ENCODE measurements at places on chromosomes 11 and 22.

DNA sequence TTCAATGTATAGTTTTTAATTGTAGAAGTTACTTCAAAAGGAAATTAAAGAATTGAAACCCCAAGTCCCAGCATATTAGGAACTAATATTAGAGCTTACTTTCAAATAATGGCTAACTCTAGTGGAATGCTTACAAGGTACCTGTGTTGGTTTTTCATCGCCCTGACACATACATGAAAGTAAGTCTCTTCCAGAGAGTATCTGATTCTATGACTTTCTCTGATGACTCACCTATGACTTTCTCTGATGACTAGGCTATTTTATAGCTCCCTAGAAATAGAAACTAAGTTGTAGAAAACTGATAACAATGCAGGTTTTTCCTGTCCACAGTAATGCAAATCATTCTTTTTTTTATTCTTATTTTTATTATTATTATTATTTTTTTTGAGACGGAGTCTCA, 33.6 kb upstream of the MMP7 start:
- peak; percentile 45 for DNase-seq

GRCh38 chr11:39149214-39149613, 2310.2 kb downstream of the LRRC4C start:
- no peak for DNase-seq

DNA sequence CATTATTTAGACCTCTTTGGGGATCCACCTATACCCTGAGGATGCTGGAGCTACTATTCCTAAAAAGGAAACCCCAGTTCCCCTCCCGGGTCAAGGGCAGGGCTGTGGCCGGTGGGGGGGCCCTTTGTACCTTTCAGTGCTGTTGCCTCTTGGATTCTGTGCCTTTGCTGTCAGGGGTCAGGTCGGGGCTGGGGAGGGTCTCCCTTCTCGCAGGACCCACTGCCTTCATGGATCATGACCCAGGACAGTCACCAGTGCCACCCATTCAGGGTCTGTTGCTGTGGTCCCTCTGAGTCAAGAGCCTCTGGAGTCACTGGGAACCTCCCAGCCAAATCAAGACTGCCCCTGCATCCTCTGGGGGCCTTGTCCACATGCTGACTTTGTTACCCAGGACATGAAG, 78.1 kb upstream of the CCND1 start:
- DNase-seq: no peak

GRCh38 chr22:30270832-30271231, 4.2 kb upstream of the OSM start:
- DNase-seq: no peak

DNA sequence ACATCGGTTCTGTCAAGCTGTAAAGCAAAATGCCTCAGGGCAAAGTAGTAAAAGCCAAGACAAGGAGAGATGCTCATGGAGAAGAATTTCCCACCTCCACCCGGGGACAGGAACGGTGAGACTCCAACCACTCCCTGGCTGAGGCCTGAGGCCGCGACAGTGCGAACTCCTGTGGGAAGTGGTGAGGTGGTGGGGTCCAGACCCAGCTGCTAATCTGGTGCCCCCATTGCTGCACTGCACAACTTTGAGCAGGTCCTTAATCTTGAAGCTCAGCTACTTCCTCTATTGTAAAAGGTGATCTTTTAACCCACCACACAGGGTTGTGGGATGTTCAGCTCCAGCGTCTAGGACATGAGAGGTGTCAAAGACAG, 83.9 kb downstream of the ZC3H12C start:
- no peak for DNase-seq

DNA sequence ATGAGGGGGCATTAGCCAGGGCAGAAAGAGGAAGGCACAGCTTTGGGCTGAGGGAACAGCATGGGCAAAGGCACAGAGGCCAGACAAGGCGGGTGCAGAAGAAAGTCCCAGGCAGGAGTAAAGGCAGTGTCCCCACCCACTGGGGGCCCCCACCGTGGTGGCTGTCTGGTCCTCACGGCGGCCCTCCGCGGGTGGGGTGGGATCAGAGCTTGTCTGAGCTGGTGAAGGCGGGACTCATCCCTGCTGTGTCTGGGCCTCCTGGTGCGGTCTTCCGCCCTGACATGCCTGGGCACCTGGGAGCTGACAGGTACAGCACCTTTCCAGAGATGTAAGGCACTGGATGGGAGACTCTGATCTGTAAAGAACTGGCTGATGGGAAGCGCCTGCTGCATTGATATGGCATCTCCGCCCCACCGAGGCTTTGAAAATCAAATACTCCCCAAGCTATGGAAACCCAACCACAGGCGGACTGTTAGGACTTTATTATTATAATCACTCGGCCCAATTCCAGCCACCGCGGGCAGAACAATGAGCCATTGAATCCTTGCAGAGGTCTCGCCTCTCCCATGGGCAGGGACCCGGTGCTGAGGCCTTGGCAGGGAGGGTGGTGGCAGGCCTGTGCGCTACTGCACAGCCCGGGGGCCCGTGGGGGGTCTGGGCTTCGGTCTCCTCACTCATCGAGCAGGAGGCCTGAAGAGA, 14.2 kb upstream of the GNB1L start:
- no peak for DNase-seq

GRCh38 chr11:108559340-108559739, 34.2 kb downstream of the EXPH5 start:
- peak; percentile 88 for DNase-seq

- no peak for DNase-seq
Observed at GRCh38 chr11:124633355-124633754, 10.7 kb downstream of the TBRG1 start.

- no peak for DNase-seq
Observed at GRCh38 chr11:102874852-102875251, at the start of gene MMP12. Gene MMP12, minus strand, starts transcription at chr11:102874982. Its CDS starts 45 bp downstream, at chr11:102874937.

DNA sequence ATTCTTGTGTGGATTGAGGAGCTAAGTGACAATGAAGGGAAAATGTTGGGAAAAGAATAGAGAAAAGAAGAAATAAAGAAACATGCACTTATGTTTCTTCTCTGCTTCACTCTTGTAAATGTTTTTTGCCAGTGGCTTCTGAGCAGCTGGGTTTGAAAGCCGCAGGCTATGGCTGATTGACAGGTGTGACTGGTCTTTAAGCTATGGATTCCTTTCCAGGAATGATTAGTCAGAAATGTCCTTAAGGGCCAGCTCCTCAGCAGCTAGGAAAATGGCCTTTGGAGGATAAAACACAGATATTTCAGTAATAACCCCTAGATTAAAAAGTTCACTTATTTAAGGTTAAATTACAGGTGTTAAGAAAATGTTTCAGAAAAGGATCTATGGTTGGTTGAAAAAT, 6.5 kb upstream of the USP28 start:
- DNase-seq: no peak

GRCh38 chr11:118939953-118940598, 14.3 kb upstream of the BCL9L start:
- DNase-seq: no peak

DNA sequence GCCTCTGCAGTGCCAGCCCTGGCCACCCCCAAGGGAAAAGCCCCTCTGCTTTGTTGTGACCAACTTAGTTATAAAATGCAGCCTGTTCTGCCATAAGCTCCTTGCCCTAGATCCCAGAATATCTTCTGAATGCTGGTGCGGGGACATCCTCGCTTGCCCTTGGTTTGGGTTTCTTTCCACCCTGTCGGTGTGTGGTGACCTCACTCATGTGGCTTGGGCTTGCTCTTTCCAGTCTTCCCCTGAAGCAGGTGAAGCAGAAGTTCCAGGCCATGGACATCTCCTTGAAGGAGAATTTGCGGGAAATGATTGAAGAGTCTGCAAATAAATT, 16.7 kb downstream of the CLDN5 start:
- DNase-seq: no peak

- no peak for DNase-seq
Observed at GRCh38 chr11:85423316-85423715, 203.8 kb downstream of the DLG2 start.

GRCh38 chr11:83649528-83649855, 363.3 kb upstream of the CCDC90B start:
- DNase-seq: no peak

- DNase-seq: no peak
Observed at GRCh38 chr22:27242917-27243589, 558.5 kb downstream of the MN1 start.

GRCh38 chr11:20156876-20157613, 3.2 kb downstream of the DBX1 start:
- DNase-seq: no peak

DNA sequence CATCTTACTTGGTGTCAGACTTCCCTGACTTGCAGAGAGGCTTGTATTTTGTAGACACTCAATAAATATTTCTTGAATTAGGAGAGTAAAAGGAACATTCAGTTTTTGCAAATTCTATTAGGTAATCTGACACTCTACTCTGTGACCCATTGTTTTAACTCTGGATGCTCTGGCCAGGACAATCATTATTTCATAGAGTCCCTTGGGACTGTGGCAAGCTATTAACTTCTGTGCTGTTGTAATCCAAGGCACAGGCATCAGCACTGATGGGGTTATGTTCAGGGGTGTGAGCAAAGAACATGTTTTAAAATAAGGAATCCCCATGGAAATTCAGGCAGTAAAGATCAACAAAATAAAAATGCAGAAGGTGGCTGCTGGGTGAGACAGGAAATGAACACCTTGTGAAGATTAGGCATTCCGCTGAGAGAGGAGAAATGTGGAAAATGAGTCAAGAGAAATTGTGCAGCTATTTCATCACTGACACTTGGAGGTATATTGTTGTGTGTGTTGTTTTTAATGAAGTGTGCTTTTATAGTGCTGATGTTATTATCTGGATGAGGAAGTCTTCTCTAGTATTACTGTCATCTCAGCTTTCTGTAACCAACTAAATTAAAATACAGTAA, 175.2 kb downstream of the WNT11 start:
- DNase-seq: peak; percentile 58

GRCh38 chr11:123841174-123841573, 35.0 kb upstream of the OR6M1 start:
- DNase-seq: no peak

- peak; percentile 51 for DNase-seq
Observed at GRCh38 chr22:40560551-40560950, 76.0 kb downstream of the MRTFA start.

Data from AG10803 (cell line).